ENCODE measurements at places on chromosomes 16 and 17.

GRCh38 chr17:49316889-49317675 is 45.0 kb downstream of the ZNF652 start:
- DNase-seq = no peak

DNA sequence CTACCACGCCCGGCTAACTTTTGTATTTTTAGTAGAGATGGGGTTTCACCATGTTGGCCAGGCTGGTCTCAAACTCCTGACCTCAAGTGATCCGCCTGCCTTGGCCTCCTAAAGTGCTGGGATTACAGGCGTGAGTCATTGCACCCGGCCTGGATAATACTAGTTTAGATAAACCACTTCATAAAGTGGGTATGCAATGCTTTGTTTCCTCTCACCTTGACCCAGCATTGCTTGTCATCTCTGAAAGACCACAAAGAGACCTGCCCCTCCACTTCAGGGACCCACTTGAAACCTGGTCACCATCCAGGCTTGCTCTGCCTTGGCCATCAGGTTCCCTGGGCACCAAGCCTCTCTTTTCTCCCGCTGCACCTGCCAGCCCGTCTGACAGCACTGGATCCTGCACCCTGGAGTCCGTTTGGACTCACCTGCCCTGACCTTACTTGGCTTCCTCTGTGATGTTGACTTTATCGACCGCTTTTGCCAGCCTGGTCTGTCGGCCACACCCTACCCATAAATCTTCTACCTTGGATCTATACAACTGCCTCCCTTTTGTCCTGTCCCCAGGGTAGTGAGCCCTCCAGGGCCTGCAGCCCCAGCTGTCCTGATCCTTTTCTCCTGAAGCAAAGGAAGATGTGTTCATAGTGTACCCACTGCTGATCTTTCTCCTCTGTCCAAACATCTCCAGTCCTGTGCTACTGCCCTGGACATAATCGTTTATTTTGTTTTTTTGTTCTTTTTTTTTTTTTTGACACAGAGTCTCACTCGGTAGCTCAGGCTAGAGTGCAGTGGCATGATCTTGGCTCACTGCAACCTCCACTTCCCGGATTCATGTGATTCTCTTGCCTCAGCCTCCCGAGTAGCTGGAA is 12.7 kb upstream of the ZG16 start:
- DNase-seq = no peak

- no peak for DNase-seq
These were observed 173.8 kb downstream of the CDH8 start for GRCh38 chr16:61862221-61863155.

DNA sequence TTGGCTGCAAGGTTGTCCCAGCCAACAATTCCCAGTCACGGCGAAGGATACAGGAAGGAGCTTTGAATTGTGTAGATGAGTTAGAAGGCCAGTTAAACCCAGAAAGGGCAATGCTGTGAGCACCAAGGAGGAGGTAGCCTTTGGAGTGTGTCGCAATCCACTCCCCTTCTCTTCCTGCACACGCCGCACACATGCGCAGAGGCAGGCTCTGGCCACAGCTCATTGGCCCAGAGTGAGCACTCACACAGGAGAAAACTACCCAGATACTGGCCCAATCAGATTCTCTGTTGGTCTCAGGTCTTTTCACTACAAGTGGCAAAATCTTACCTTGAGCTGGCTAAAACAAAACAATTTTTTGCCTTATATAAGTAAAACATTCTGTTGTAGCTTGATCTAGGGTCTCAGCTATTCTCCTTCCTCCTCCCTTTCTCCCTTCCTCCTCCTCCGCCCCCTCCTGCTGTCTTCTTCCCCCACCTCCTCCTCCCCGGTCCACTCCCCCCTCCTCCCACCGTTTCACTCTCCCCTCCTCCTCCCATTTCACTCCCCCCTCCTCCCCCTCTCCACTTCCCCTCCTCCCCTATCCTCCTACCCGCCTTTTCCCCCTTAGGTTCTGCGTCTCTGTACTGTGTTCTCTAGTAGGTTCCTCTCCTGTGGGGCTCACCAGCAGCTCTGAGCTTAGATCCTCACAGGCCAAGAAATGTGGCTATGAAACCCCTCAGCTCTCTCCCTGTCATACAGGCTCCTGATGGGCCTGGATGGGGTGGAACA is 344.9 kb downstream of the CPPED1 start:
- no peak for DNase-seq

DNA sequence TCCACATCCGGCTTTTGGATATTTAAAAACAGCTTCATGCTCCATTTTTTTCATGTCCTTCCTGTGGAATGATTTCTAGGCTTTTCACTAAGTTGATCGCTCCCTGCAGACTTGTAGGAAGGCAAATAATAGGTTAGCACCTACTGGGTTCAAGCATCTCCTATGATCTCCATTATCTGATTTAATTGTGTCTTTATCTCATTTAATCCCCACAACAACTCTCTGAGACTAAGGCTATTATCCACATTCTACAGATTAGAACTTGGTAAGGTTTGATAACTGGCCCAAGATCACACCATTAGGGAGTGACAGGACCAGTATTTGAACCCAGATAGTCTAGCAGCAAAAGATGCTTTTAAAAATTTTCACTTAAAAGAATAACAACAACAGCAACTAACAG is 46.2 kb upstream of the HOXB9 start:
- no peak for DNase-seq

- no peak for DNase-seq
These were observed 50.3 kb downstream of the CPPED1 start for GRCh38 chr16:12753203-12754023.

- DNase-seq = no peak
These were observed 23.2 kb downstream of the NLK start for GRCh38 chr17:28065706-28066105.

DNA sequence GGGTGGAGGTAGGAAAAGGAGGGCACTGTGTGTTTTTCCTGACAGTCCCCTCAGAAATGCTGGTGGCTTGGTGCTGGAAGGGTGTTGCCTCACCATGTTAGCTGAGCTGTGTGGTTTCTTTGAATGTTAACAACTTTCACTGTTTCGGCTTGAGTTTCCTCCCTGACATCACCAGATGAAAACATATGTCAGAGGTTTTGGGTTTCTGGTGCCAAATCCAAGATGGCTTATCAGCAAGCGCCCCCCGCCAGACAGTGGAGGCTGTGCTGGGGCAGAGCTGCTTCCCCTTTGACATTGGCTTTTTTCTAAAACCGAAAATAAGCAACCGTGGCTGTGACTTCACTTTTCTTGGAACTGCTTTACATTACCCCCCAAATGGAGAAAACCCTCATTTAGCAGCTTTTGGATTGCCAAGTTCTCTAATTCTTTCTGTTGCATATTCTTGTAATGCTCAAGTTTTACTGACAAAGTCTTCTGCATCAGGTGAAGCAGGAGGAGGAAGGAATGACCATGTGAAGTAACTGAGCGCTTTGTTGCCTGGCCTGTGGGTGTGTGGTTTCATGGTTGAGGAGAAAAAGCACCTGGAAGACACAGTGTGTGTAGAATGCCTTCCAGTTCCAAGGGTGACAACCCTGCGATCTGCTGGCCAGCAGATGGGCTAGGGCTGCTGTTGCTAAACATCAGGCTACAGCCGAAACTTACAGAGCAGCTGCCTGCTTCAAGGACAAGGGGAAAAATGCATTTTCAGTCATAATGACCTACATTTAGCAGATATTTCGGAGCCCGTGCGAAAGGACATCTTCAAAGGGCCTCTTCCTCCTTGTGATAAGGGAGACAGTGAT is 9.7 kb downstream of the RMI2 start:
- DNase-seq = no peak

- no peak for DNase-seq
These were observed 24.4 kb upstream of the ABCC1 start for GRCh38 chr16:15924996-15925395.

DNA sequence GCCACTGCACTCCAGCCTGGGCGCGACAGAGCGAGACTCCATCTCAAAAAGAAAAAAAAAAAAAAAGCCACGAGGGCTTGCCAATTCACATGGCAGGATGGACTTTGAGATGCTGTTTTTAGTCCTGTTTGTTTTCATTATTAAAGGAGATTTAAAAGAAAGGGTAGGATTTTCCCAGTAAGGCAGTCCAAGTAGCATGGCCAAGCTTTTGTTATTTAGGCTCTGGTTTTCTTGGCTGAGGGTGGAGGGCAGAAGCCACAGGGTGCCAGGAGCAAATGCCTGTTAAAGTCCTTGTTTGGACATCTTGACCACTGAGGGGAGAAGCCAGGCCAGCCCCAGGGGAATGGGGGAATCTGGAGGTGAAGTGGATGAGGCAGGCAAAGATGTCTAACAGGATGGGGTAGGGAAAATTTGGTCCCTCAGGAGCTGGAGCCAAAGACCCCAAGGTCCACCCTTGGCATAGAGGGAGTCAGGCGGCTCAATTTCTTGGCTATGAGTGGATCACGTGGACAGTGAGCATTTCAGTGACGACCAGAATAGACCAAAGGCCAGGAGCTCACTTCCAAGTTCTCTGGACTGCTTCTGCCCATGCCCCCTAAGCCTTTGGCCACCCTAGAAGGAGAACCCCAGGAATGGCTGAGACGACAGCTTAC is 20.8 kb upstream of the PLLP start:
- no peak for DNase-seq

GRCh38 chr17:57605675-57606105 is 139.4 kb downstream of the CCDC182 start:
- no peak for DNase-seq

DNA sequence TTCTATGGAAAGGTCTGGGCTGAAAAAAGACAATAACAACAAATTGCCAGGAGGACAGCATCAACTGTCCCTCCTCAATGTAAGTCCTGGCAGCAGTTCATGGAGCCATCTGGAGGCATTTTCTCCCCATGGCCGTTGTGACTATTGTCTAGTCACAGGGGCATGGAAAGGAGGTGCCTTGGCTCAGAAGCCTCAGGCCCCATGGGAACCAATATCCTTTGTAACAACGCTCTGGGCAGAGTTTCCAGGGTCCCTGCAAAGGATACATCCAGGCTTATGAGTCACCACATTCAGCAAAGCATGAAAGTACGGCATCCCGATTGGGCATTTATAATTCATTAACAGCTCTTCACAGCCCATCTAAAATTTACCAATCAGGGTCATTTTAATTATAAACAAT is 85.2 kb downstream of the GLG1 start:
- DNase-seq = no peak

DNA sequence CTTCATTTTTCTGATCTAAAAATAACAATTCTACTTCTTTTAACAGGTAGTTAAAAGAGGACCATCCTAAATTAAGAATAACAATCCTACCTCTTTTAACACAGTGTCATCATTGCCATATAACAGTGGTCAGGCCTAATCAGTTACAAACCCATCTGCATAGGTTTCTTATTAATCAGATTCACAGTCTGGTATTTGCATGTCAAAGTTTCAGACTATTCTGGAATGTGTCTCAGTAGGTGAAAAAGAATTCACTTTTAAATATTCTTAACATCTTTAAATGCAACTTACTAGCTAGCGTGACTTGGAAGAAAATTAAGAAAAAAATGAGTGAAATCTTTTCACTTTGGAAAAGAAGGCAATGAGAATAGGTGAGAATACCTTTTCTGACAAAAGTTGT is 6.8 kb upstream of the KRT12 start:
- no peak for DNase-seq

DNA sequence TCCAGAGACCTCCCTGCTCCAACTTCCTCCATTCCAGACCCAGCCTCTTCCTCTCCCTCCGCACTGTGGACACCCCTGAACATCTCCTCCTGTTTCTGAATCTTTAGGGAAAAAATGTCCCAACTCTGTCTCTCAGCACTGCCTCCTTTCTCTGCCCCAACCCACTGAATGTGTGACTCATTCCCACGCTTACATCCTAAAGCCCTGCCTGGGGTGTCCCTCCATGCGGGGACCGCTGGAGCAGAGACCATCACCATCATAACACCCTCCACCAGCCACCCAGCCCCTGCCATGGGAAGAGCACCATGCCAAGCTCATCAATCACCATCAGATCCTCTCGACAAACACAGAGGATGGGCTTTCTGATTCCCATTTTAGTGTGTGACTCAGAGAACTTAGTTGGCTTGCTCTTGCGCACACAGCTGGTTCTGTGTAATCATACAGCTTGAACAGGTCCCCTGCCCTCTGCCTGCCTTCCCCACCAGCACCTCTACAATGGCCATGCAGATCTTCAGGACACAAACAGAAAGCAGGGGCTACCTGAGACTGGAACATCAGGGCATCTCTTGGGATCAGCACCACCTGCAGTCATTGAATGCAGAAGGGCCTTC is 10.7 kb downstream of the RPRML start:
- DNase-seq = no peak

DNA sequence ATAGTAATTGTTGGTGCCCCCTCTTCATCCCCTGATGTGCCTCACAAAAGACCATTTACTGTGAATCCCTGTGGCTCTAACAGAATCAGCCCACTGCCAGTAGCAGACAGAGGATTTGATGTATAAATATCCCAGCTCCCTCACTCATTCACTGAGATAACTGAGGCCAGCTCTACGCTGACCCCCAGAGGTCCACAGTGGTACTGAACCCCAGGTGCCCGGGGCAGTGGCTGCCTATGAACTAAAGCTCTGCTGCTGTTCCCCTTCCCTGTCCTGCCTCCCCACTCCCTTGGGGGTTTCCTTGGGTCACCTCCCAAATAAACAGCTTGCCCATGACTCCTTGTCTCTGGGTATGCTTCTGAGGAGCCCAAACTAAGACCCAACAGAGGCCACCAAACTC is 295.8 kb downstream of the FOXL1 start:
- peak; percentile 5 for DNase-seq

- no peak for DNase-seq
These were observed 1.8 kb downstream of the CDH8 start for GRCh38 chr16:62034231-62035114.

- no peak for DNase-seq
These were observed 1.1 kb upstream of the EMP2 start for GRCh38 chr16:10581507-10581906.

DNA sequence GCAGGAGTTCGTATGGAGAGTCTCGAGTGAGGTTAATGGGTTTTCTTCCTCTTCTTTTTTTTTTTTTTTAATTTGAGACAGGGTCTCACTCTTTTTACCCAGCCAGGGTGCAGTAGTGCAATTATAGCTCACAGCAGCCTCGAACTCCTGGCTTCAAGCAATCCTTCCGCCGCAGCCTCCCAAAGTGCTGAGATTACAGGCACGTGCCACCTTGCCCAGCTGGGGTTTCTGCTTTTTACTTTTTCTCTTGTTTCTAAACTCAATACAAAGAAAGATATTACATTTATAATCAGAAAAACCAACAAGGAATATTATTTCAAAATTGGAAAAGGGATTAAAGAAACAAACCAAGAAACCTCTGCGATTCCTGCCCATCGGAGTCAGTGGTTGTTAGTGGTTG is 175.9 kb downstream of the SEC14L1 start:
- no peak for DNase-seq

DNA sequence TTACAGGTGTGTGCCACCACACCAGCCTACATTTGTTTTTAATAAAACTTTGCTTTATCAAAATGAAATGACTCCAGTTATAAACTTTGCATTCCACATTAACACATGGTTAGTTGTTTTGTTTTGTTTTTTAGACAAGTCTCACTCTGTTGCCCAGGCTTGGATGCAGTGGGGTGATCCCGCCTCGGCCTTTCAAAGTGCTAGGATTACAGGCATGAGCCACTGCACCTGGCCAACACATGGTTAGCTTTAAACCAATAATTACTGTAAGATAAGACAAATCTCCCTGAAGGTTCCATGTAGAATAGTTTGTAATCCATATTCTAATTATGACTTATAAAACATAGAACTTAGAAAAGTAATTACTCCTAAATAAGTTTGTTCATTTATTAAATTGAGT is 89.8 kb upstream of the MED13 start:
- no peak for DNase-seq

GRCh38 chr16:68009157-68009735 is 6.5 kb downstream of the DPEP2NB start:
- DNase-seq = no peak

GRCh38 chr17:280216-280615 is 72.4 kb downstream of the RPH3AL start:
- DNase-seq = no peak

Measured in stimulated activated CD4-positive, alpha-beta T cell treated with anti-CD3 and anti-CD28 coated beads, Interleukin-1b, Interleukin-23, amount 100 ng/mL, for 1 hour (primary cell).